Activated CD8-positive, alpha-beta memory T cell treated with anti-CD3 and anti-CD28 coated beads for 1 hour (primary cell): ENCODE measurements at places on chromosomes 4 and X.

DNA sequence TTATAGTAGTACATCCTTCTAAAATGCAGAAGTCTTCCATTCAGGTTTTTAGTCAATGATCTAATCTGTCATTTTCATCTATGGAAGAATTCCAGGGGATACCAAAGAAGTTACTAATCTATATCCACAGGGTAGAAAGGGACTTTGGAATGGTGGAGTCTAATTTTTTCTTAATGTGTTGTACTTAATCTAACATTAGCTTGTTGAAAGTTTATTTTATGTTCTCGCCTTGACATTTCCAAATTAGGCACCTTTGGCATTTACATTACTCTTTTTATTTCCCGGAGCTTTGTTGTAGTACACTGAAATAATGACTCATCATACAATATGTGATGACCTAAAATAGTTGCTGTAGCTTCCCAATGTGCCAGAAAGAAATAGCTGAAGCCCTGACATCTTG is 91.5 kb downstream of the HTR2C start:
- DNase-seq = no peak

- DNase-seq = no peak
Observed at GRCh38 chrX:69162361-69162865, 2.8 kb downstream of the PJA1 start.

- no peak for DNase-seq
Observed at GRCh38 chr4:31089815-31090214, 369.6 kb downstream of the PCDH7 start.

DNA sequence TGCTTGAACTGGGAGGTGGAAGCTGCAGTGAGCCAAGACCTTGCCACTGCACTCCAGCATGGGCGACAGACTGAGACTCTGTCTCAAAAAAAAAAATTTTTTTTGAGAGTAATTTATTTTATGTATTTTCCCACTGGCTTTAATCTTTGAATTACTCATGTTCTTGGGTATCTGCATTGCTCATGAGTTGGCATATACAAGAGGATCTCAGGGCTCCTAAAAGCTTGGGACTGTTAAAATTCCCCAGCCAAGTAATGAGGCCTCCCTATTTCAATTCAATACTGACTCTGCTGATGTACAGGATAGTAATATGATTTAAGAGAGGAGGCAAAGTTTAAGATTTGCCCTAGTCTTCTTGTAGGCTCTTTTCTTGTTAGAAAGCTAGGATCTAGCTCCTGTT is 6.2 kb downstream of the IL21 start:
- DNase-seq = no peak

DNA sequence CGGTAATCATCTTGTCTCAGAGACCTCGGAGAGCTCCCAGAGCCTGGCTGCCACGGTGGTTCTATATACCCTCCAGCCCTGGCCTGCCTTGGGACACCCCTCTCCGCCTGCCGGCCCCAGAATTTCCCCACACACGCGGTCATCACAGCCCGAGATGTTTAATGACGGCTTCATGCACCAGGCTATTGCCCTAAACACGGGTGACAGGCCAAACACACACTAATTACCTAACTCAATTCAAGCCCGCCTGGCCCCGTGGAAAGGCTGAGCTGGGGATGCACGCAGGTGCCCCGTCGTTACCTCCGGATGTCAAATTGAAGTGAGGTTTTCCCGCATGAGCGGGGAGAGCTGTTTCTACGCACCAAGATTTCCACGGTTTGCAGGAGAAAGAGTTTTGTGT is 72.9 kb upstream of the PPP2R3B start:
- DNase-seq = no peak

DNA sequence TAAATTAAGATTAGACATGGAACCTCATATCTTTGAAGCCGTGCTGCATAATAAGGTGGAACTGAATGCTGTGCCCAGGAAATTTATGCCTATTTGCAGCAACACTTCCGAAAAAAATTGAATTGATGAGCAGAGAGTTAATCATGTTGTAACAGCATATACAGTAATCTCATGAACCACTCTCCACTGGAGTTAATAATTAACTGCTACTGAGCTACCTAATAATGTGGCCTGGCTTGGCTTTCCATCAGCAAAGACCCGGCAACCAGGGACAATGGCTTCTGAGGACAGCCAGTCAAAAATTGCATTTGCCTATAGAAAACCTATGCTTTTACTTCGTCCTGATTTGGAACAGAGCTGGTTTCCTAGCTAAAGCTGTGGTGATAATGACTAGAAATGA is 63.8 kb upstream of the GATB start:
- no peak for DNase-seq

DNA sequence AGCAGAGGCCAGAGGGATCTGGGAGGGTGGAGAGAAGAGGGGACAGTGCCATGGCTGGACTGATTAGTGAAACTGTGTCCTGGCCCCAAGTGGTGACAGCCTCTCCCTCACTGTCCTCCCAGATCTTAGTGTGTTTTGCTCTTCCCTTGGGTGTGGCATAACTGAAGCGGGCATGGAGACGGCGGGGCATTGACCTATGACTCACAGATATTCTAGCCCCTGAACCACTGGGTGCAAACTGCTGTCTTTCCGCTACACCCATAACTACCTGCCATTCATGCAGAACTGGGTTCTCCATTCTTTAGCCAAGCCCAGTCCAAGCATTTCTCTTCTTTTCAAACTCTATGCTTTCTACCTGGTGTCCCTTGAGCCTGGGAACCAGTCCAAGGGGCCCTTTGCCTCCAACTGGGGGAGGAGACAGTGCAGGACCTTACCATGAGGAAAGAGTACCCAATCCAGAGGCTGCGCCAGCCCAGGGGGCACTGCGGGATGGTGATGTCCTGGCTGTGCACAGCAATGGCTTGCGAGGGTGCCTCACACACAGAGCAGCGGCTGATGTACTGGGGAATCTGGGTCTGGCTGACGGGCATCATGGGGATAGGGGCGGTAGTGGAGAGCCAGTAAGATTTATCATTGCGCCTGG is 67.6 kb downstream of the ATG4A start:
- DNase-seq = no peak

DNA sequence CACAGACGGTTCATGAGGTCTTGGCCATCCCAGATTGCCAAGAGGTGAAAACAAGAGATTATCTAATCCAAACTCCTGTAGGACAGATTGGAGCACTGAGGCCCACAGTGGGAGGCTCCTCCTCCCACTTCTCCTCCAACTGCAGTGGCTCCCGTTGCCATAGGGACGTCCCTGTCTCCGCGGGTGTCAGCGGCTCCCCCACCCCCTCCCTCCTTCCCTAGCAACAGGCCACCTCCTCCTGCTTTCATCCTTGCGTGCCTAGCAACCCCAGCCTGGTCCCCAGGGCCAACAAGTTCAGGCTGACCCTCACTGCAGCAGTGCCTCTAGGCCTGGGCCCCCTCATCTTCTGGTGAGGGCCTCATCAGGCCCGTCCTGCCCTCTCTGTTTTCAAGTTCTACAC is 6.8 kb upstream of the IQSEC2 start:
- no peak for DNase-seq

DNA sequence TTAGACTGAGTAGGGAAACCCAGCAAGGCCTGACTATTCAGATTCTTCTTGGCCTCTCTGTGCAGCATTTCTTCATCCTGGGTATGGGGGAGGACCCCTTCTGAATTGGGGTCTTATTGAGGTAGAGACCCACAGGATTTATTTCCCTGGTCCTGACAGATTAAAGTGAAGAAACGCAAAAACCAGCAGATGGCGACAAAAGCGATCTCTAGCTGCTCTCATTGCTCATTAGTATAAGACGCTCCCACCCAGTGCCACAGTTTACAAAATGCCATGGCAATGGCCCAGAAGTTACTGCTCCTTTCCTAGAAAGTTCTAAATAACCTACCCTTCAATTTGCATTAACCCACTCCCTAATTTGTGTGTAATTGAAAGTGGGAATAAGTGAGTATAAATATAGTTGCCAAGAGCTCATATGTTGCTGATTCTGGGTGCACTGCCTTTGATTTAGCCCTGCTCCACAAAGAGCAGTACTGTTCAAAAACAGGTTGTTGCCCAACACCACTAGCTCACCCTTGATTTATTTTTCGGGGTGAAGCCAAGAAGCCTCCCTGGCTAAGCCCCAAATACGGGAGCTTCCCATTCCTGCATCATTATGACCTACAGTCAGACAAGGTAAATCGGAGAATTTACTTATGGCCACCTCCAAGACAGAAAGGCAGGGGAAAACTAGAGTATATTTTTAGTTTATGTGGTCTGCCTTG is 3.7 kb upstream of the BEX4 start:
- DNase-seq = no peak

DNA sequence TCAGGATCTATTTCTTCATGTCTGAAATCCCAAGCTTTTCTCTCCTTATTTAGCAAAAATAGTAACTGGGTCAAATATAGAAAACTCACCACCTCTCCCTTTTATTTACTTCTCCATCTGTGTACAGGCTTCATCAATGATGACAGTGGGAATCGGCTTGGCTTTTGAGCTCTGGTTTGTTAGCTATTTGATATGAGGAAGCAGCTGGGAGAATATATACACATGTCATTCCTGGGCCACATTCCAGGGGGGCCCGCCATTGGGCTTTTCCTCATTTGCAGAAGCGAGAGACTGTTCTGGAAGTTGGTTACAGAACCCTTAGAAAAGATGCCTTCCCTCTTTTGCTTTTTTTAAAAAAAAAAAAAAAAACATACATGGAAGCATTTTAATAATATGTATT is 107.4 kb upstream of the F9 start:
- no peak for DNase-seq

GRCh38 chr4:4293279-4293678 is 3.2 kb downstream of the ZBTB49 start:
- no peak for DNase-seq

DNA sequence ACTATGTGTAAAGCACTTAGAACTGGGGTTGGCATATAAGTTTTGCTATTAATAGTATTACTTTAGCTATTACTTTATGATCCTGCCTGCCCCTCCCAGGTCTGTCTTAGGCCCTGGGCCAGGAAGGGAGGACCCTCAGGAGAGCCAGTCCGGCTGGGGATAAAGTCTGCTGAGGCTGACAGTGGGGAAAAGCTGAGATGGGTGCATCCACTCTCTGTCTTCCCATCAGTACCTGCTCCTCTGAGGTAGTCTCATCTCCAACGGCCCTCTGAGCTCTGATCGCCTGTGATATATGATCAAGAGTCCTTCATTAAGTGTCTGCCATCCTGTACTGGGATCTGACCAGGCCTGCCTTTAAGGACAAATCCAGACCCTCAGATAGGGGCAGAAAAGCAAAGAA is 156.5 kb upstream of the PJA1 start:
- no peak for DNase-seq

DNA sequence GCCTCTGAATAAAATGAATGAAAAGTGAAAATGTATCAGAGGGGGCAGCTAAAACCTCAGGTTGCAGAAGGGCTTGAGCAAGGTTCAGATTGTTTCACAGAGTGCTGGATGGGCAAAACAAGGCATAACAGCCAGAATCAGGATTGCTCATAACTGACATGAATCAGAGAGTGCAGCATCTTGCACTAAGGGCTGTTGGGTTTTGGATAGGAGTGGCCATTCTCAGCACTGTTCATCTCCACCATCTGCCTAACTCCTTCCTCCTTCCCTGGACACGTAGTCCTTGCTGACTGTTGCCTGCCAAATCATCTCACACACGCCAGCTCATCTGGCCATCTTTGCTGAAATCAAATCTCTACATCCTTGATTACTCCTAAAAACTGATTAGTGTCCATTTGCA is 75.3 kb upstream of the C1QTNF7 start:
- DNase-seq = no peak

DNA sequence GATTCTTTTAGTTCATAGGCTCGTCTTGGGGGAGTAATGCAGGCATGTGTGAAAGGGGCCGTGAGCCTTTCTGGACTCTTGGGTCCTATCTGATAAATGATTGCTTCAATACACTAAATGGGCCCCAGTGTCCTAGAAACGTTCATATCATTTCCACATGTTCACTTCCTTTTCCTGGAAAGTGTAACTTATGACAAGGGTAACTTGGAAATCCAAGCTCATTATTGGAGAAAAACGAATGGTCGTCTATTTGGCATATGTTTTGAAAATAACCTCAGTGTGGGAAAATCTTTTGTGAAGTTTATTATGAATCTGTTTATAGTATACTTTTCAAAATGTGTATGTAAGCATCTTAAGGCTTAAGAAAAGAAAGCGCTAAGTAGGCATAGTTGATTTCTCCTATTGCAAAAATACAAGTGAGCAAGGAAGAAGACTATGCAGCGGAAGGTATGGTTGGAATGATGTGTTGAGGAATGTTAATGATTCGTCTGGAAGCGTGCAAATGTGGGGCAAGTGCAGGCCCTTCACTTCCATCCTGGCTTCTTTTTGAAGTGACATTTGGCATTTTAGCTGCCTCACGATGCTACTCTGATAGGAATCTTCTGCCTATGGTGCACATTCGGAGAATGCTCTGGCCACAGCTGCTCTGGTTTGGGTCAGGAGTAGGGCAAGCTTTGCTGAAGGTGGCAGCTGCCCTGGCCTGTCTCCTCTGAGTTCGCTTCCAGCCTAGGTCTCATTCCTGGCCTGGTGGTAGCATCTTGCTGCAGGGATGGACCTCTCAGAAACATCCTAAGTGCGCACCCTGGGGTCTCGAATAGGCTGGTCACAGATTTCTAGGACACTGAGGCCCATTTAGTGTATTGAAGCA is 49.5 kb upstream of the STOX2 start:
- DNase-seq = no peak

DNA sequence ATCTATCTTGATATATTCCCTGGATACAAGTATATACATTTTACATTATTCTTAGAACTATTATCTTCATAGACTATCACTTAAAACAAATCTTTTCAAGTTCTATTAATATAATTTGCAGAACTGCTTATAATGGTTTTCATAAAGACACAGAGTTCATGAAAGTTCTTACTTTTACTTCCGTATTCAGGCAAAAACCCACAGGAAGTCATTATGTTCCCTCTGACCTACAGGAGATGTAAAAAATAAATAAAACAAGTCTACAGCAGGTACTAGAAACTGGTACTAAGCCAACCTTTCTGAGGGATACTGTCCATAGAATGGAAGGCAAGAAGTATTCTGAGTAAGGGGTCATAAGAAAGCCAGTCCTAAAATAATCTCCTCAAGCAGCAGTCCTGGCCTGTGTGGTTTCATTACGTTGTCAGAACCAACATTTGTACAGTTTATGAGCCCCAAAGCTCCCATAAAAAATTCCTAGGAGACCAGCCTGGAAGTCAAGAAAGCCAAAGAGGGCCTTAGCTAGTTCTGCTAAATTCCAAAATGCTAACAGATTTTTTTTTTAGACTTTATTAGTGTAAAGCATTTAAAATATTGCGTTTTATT is 68.6 kb downstream of the CAMK2D start:
- DNase-seq = no peak

- DNase-seq = no peak
Observed at GRCh38 chrX:39724544-39724943, 373.2 kb downstream of the BCOR start.

DNA sequence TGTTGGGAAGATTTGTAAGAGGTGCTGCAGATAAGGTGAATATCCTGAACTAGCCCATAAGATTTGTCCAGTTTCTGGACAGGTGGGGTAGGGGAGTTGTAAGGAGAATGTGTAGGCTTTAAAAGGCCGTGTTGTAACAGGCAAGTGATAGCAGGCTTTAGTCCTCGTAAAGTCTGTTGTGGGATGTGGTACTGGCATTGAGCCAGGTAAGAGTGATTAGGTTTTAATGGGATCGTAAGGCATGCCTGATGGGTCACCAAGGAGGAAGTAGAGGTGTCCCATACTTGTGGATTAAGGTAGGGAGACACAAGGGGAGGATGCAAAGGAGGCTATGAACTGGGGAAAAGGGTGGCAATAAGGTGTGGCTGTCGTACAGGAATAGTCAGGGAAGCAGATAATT is 256.9 kb upstream of the DKK2 start:
- DNase-seq = no peak
